ENCODE measurements at places on chromosomes 7 and 10.

- DNase-seq = peak; percentile 73
Observed at GRCh38 chr10:103618575-103619423, 125.3 kb downstream of the NEURL1 start.

GRCh38 chr10:50506861-50507573 lies 116.7 kb downstream of the SGMS1 start:
- DNase-seq = peak; percentile 96

GRCh38 chr10:98344589-98345038 lies 70.4 kb downstream of the PYROXD2 start:
- no peak for DNase-seq

GRCh38 chr10:24574578-24575155 lies 149.0 kb downstream of the ARHGAP21 start:
- DNase-seq = no peak

- DNase-seq = no peak
Observed at GRCh38 chr10:69516316-69516715, 56.9 kb downstream of the NEUROG3 start.

GRCh38 chr7:88184848-88185304 lies 35.0 kb downstream of the SRI start:
- no peak for DNase-seq

DNA sequence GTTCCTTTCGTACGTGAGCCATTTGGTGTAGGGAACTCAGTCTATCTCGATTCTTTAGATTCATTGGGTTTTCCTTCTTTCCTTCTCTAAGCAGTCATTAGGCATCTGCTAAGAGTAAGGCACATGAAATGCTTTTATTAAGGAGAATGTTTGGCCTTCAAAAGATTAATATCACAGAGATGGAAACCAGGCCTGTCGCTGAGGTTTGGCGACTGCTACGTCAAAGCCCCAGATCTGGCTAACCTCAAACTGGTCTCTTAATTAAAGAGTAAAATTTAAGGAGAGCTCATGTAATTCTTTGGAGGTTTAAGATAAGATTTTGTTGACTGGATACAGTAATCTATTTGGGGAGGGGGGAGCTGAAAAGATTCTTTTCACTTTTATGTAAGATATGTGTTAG lies 189.8 kb downstream of the JCAD start:
- no peak for DNase-seq

GRCh38 chr10:2836921-2837662 lies 230.3 kb upstream of the PFKP start:
- no peak for DNase-seq

DNA sequence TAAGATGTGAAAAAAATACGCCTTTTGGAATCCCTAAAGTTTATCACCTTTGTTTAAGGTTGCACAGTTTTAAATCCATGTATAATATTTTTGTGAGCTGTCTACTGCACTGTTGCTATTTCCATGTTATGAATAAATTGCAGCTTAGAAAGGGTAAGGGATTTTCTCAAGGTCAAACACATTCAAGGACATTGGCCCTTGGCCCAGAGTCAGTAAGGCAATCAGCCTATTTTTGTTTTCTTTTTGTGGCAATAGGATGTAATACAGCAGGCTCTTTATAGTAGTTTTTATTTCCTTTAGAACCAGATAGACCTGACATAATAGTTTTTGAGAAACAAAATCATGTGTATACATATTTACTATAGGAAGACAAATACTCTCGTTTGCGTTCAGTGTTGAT lies 219.8 kb downstream of the ACTR3B start:
- DNase-seq = no peak

GRCh38 chr7:94997547-94997946 lies 90.2 kb downstream of the PPP1R9A start:
- no peak for DNase-seq

GRCh38 chr7:88888684-88889083 lies 93.1 kb upstream of the TEX47 start:
- no peak for DNase-seq

DNA sequence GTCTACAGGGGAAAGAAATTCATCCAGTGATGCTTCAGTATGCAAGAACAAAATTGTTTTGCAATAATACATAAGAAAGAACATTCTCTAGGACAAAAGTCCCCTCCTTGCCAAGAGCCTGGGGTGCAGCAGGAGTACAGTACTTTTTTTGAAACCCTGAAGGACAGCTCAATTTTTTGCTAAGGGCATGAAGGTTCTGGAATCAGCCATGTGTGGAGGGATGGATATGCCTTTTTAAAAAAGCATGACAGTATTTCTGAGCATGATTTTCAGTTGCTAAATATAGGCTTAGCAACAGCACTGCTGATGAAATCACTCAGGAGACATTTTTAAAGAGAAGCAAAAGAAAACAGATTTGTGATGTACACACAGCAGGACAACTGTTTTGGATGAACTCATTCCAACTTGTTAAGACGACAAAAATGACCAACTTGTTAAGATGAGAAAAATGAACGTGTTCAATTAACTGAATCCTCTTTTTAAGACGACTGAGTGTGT lies 39.3 kb downstream of the HBP1 start:
- peak; percentile 23 for DNase-seq

DNA sequence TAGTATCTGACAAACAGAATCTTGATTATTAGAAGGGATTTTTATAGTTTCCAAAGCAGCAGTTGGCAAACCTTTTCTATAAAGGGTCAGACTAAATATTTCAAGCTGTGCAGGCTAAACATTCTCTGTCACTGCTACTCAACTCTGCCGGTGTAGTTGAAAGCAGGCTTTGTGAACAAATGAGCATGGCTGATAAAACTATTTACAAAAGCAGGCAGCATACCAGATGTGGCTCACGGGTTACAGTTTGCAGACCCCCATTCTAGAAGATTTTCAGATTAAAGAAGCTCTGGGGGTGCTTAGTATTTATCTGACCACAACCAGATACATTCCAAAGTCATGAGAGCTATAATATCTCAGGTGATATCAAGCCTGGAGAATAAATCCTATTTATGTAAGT lies 1017.5 kb downstream of the SORCS1 start:
- DNase-seq = no peak

DNA sequence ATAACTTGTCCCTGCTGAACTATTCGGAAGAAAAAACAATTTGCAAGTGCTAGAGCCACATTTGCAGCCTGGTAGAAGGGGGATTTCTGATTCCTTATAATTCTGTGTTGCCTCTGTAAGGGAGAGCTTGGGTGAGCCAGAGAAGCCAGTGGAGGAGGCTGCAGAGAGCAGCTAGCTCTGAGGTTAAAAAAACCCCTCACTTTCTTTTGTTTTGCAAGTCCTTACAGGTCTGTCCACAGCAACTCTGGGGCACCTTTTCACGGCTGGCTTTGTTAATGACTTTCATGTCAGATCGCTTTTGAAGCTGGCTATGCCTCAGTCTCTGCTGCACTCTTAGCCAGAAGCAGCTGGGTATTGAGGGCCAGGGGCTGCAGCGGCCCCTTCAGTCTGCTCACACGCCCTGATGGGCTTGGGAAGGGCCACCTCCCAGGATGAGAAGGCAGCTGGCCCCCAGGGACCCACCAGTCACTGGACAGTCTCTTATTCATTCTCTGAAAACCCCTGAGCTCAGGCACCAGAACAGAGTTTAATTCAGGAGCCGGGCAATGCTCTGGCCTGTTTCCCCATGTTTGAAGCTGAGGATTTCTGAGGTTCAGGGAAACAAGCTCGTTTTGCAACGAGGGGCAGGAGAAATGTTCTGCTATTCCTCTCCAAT lies 30.9 kb downstream of the TRIM8 start:
- peak; percentile 30 for DNase-seq

GRCh38 chr10:60257767-60258428 lies 131.8 kb downstream of the ANK3 start:
- DNase-seq = no peak

DNA sequence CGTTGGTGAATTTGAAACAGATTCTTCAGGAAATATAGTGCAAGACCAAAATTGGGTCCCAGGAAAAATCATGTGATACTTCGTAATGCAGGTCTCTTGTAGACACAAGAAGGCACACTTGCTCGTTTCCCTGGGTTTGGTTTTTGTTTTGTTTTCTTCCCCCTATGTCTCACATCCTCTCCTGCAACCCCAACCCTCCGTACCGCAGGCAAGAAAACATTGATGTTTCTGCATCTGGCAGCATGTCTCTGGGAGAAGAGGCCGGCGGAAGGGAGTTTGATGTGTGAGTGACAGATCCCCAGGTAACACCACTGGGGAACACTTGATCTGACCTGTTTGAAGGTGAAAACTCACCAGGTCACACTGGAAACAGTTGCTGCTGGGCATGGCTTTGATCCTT lies 718.5 kb downstream of the AUTS2 start:
- no peak for DNase-seq

DNA sequence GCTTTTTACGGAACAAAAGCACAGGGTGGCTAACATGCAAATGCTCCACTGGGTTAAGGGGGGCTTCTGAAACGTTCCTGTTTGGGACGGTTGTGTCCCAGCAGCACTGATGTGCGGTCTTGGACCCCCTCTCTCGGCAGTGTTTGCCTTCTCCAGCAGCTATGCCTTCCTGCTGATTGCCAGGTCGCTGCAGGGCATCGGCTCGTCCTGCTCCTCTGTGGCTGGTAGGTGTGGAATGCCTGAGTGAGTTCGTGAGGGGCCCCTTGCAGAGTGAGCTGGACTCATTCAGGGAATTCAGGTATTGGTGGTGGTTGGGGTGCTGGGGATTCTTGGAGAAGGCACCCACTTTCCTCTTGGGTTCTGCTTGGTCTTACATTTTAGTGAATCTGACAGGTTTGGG lies 13.0 kb downstream of the SLC18A2 start:
- DNase-seq = no peak

- DNase-seq = peak; percentile 90
Observed at GRCh38 chr10:80662429-80663261, 124.9 kb downstream of the SH2D4B start.

DNA sequence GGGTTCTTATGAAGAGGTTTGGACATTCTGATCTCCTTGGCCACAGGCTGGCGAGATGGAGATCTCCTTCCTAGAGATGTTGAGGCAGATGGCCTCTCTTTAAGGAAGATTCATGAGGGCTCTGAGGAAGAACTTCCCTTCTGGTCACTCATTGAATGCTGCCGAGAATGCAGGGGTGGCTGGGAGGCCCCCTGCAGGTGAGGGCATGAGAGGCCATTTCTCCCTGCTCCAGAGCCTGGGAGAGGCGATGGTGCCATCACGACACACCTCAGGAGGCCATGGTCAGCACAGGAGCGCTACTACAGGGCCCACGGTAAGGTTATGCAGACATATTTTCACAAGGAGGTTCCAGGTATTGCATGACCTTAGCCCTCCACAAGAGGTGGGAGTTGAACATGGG lies 40.2 kb downstream of the CXCL12 start:
- DNase-seq = no peak

DNA sequence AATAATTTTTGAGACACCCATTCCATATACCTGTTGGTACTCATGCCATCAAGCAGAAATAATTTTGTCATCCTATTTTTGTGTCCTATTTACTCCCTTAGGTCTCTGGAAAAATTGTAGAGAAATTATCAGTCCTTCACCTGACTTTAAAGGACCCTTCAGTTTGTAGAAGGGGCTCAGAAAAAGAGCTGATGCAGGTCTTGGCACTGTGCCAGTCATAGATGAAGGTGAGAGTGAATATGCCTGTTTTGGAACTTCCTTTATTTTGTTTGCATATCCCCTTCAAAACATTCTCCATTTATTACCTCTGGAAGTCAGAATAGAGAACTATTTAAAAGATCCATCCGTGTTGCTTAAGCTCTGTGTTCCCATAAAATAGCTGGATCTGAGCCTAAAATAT lies 321.0 kb upstream of the TPK1 start:
- no peak for DNase-seq

DNA sequence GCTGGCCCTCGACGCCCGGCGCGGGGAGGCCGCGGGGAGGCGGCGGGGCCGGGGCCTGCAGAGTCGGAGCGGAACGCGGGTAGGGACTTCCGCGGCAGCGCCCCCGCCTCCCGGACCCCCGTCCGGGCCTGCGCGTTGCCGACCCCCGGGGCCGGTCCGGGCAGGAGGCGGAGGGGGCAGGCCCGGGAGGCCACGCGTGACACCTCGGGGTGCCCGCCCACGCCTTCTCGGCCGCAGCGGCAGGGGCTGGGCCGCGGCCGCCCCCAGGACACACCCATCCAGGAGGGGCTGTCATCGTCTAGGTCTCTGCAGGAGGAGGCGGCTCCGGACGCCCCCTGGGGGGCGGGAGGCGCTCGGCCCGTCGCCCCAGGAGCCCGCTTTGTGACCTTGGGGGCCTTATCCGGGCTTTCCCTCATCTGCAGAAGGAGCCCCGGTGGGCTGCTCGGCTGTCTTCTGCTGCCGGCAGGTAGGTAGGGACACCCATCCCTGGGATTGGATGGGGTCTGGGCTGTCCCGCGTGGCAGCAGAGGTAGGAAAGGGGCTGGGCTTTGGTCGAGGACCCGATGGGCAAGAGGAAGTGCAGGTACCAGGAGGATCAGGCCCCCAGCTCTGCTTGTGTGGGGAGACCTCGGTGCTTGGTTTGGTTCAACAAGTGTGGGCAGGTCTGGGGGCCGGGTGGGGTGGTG lies 569 bp downstream of the ZNF316 start:
- no peak for DNase-seq

GRCh38 chr7:26348234-26348851 lies 56.7 kb downstream of the SNX10 start:
- DNase-seq = no peak

- no peak for DNase-seq
Observed at GRCh38 chr7:75995996-75996395, 1.6 kb upstream of the TMEM120A start.

GRCh38 chr10:50544095-50544856 lies 79.5 kb downstream of the SGMS1 start:
- no peak for DNase-seq

DNA sequence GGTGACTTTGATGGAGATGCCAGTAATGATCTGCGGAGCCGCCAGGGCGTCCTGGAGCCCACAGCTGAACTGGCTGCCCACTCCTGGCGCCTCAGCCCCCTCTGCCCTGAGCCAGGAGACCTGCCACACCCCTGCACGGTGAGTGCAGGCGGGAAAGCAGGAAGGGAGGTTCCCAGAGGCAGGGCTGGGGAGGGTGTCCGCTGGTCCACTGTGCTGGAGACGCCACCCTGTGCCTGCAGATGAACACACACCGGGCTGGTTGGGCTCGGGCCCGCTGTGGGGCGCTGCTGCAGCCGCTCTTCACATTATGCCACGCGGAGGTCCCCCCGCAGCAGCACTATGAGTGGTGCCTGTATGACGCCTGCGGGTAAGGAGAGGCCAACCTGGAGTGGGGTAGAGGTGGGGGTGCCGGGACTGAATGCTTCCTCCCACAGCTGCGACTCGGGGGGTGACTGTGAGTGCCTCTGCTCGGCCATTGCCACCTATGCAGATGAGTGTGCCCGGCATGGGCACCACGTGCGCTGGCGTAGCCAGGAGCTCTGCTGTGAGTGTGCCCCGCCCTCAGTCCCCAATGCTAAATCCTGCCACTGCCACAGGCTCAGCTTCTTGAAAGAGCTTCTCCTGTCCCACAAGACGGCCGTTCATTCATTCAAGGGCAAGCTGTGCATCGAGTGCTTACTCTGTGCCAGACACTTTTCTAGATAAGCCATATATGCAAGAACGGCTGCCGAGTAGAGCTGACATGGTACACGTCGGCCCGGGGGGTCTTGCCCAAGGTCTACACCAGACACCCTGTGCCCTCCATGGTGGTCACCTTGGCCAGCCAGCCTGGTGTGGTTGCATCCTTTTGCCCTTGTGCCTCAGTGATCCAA lies 14.3 kb upstream of the ZNF467 start:
- DNase-seq = no peak

GRCh38 chr10:65320236-65321026 lies 1605.4 kb upstream of the LRRTM3 start:
- DNase-seq = peak; percentile 4

- peak; percentile 60 for DNase-seq
Observed at GRCh38 chr10:31650010-31650409, 278.6 kb downstream of the ARHGAP12 start.

GRCh38 chr7:30082686-30083085 lies 52.1 kb upstream of the MTURN start:
- no peak for DNase-seq
